CD4-positive, alpha-beta T cell treated with Interleukin-4 for 4 hours (primary cell): ENCODE measurements at places on chromosomes 3 and 15.

- DNase-seq, result no peak
Observed at GRCh38 chr15:81362790-81363189, 11.2 kb downstream of the TMC3 start.

GRCh38 chr3:112390783-112391641, 58.1 kb downstream of the CD200 start:
- no peak for DNase-seq

DNA sequence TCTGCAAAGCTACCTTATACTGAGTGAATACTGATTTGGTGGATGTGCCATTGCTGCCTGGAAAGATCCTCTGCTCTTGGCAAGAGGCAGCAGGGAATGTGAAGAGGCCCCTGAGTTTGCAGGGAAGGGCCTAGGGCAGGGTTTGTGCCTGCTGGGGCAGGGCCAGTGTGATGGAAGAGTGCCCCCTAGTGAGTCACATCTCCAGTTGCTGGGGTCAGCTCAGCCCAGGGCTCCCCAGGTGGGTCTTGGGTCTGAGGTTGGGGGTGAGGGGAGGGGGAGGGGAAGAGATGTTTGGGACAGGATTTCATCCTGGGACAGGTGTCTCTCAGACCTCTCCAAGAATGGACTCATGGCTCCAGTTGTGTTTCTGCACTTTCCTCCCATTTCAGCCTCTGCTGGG, 4.1 kb upstream of the AMOTL2 start:
- DNase-seq, result no peak

- no peak for DNase-seq
Observed at GRCh38 chr3:149535333-149535685, 60.8 kb downstream of the TM4SF4 start.

- DNase-seq, result no peak
Observed at GRCh38 chr15:63586790-63587189, 10.4 kb upstream of the FBXL22 start.

- no peak for DNase-seq
Observed at GRCh38 chr3:178603735-178604134, 67.5 kb downstream of the KCNMB2 start.

- no peak for DNase-seq
Observed at GRCh38 chr3:165669504-165669903, 167.7 kb downstream of the BCHE start.

DNA sequence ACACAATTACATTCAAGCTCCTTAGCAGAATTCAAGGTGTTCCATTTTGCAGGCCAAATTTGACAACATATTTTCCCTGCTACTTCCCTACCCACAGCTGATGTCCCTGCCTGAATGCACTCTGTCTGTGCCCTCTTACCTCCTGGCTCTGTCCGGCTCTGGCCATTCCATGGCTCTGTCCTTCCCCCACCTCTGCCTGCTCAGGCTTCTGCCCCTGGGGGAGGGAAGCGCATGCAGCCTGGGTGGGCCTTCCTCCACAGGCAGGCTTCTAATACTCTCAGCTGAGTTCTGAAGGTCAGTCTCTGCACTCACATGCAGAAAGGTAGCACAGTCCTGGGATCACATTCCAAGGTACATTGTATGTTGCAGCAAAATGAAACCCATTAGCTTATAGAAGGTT, 113.6 kb upstream of the CACNA2D3 start:
- DNase-seq, result no peak

- DNase-seq, result no peak
Observed at GRCh38 chr3:64104691-64105111, 81.4 kb upstream of the PSMD6 start.

GRCh38 chr3:187769771-187770170, 24.5 kb upstream of the BCL6 start:
- no peak for DNase-seq

DNA sequence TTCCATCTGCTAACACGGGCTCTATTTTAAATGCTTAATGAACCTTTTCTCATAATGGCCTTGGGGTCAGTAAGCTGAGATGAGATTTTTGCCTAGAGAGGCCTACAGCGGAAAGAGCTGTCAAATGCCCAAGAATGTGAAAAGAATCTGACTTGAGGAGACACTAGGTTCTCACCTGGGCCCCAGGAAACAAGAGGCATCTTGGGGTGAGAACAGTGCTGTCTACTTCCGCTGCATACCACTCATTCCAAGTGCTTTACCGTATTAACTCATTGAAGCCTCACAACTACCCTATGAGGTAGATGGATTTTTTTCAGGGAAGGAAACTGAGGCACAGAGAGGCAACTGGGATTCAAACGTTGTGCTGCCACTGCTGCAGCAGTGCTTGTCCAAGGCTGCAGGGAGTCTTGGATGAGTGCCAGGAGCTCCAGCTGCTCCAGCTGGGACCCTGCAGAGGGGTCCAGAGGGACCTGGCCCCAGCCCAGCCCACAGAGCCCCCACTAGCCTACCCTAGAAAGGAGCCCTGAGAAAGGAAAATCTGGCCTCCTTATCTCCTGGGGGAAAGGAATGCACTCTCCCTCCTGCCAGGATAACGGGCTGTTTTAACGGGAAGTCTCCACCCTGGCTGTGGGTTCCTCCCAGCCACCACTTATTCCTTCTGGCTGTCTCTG, 68.4 kb downstream of the SLC12A8 start:
- DNase-seq, result no peak

DNA sequence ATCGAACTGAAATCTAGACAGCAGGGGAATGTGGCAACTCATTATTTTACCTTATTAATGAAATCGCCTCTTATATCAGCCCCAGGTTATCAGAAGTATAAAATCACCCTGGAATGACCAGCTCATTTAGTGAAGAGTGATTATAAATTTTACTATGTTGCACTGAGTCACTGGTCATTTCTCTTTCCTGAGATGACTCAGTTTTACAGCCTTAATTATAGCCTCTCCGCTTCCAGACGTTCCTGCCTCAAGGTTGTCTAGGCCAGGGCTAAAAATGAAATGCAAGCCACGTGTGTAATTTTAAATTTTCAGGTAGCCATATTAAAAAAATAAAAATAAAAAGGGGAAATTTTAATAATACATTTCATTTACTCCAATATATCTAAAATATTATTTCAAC, 33.3 kb downstream of the DET1 start:
- no peak for DNase-seq

GRCh38 chr15:66153549-66154415, 99.8 kb downstream of the MEGF11 start:
- DNase-seq, result no peak

DNA sequence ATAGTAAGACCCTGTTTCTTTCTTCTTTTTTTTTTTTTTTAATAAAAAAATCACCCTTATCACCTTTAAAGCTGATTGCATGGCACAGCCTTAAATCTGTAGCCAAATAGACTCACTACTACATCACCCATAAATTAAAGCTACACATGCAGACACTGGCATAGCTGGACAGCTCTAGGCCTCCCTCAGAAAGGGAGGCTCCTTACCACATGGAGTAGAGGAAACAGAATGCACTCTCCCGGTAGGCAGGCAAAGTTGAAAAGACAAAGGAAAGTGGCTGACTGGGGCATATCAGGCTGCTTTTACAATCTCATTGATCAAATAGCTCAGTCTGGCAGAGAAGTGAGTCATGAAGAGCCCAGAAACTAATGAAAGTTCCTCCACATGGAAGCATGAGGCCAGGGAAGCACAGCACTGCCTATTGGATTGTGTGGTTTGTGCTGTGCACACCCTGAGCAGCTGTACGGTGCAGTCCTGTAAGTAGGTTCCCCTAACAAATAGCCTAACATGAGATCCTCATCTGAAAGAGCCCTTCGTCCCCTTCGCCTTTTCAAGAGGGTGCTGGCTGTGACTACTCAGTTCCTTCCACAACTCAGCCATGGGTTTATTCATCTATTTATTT, 32.7 kb upstream of the FAM98B start:
- no peak for DNase-seq

GRCh38 chr3:16151109-16151508, 23.4 kb upstream of the GALNT15 start:
- no peak for DNase-seq

- no peak for DNase-seq
Observed at GRCh38 chr3:101038880-101039279, 45.7 kb upstream of the ABI3BP start.

DNA sequence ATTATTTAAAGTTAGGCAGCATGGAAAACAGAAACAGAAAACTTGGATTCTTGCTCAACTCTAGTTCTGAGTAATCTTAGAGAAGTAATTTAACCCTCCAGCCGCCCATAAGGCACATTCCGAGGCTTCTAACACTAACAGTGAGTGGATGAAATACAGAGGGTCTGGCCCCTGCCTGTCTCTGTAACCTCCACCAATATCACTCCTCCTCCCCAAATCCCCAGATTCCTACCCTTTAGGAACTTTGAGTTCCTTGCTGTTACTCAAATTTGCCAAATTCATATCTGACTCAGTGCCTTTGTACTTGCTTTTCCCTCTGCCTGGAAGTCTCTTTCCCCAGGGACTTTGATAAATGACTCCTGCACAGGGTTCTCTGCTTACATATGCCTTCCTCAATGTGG, 112.5 kb upstream of the TGFBR2 start:
- no peak for DNase-seq

- DNase-seq, result no peak
Observed at GRCh38 chr3:94423578-94423977, 360.7 kb downstream of the NSUN3 start.

DNA sequence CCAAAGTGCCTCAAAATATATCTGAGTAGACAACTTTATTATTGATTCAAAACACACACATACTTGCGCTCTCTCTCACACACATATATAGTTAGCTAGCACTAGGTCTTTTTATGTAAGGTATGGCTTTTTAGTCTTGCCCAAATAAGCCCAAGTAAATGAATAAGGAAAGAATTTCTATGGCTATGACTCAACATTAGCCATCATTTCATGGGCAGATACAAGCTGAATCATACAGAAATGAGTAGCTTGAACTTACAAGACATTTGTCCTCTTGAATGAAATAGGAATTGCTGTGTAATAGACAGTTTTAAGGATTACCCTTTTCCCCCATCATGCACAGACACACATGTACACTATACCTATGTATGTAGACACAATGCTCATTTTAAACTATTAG, 4.9 kb downstream of the CADPS start:
- no peak for DNase-seq

- DNase-seq, result no peak
Observed at GRCh38 chr15:73930371-73930770, 4.1 kb downstream of the LOXL1 start.

DNA sequence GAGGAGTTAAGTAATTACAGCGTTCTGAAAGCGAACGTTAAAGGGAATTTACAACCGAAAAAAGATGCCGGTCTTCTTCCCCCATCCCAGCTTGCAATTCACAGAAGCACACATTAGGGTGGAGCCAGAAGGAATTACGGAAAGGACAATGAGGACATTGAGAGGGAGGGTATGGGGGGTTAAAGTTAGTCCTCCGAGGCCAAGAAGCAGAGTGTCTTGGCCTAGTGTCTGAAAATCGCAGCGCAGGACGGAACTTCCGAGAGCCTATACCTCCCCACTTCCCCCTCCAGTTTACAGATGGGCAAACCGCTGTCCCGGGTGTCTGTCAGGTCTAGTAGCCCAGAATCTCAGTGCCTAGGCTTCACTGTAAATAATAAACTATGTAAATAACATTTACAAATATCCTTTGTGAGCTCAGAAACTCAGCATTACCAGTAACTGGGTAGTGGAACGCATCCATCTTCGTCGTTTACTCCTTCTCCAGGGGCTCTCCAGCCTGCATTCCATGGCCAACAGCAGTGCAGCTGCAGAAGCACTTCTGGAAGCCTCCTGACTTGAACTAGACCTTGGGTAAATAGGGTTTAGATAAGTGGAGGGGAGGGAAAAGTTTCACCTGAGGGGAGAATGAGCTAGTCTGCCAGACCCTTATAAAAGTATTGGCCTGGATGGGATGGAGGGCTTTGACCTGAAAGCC, 922 bp downstream of the ADPRH start:
- DNase-seq, result peak; percentile 25

- no peak for DNase-seq
Observed at GRCh38 chr3:29427266-29428103, 146.6 kb downstream of the RBMS3 start.

- DNase-seq, result no peak
Observed at GRCh38 chr3:37014620-37015019, 21.3 kb downstream of the MLH1 start.

GRCh38 chr15:78768531-78769408, 42.5 kb downstream of the ADAMTS7 start:
- DNase-seq, result no peak

- no peak for DNase-seq
Observed at GRCh38 chr3:69944931-69945493, 54.5 kb upstream of the SAMMSON start.

GRCh38 chr3:178103140-178103539, 433.1 kb upstream of the KCNMB2 start:
- no peak for DNase-seq

GRCh38 chr3:195185583-195185982, 85.4 kb downstream of the XXYLT1 start:
- DNase-seq, result no peak

- peak; percentile 45 for DNase-seq
Observed at GRCh38 chr15:38068626-38069391, 134.4 kb downstream of the TMCO5A start.

- DNase-seq, result no peak
Observed at GRCh38 chr15:32670623-32671022, 29.1 kb downstream of the SCG5 start.

DNA sequence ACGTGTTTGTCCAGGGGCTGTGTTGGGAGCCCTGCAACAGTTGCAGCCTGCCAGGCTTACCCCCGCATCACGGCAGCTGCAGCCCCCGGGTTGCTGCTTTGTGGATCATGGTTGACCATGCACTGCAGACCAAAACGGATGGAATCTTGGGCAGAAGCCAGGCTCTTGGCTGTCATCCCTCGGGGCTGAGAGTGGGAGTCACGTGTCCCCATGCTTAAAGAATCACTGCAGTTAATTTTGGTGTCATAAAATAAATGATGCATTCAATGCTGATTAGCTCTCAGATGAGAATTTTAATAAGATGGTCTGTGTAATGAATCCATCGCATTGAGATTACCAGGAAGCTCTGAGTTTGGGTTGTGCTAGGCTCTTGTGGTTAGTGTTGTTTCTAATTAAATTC, 115.6 kb downstream of the CHDH start:
- DNase-seq, result no peak

GRCh38 chr3:181431748-181432147, 280.0 kb upstream of the SOX2 start:
- DNase-seq, result no peak

DNA sequence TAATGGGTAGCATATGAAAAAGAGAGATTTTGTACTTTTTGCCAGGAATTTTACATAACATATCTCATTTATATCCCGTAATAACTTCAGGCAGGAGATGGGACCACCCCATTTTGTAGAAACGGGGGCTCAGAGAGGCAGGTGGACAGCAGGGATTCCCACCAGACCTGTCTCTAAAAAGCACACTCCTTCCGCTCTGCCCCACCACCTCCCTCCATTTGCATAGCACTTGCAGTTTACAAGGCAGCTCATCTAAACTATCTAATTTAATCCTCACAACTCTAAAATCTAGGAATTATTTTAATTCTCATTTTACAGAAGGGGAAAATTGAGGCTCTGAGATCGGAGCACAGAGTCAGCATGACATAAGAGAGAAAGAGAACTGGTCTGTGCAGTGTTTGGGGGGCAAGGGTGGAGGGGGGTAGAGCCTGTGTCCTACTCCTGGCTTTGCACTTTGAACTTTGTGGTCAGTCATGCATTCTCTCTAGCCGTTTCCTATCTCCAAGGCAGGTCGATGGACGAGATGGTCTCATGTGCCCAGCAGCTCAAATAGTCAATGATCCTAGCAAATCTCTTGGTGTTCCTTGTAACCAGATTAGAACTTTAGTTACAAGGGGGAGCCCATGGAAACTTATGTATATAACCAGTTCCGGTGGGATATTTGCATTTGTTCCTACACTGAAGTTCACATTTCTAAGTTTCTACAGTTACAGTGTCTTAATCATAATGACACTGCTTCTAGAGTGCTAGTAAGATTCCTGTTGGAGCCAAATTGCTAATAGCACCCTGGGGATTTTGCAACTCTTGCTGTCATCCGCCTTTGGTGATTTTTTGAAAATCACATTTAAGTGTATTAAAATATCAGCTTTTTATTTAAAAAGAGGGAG, 18.6 kb downstream of the CRYGS start:
- no peak for DNase-seq
